Posterior vena cava (tissue), 2 donors: ENCODE measurements at places on chromosomes 12 and 14. TPM values are rescaled to one million over a fixed set of nuclear protein-coding genes. Genes with fewer than 3 reads are reported as not detected.
A peak's percentile ranks its signal among the peaks of the same experiment; 100 is the strongest.

GRCh38 chr12:126772171-126772864 lies 1494.7 kb upstream of the TMEM132C start:
- DNase-seq, result no peak

- no peak for DNase-seq
Measured at GRCh38 chr14:89638891-89639290, 221.9 kb upstream of the FOXN3 start.

COPS7A gene
- total RNA-seq, result 54.5 TPM

TAMALIN gene
- total RNA-seq, result 50.6 TPM

- peak; percentile 32 for DNase-seq
Measured at GRCh38 chr12:130715998-130716968, at the start of gene RIMBP2. RIMBP2 (minus strand) TSS chr12:130716299; CDS start chr12:130479013, 237,286 bp downstream.

GRCh38 chr14:104801520-104802393 lies 856 bp downstream of the ZBTB42 start:
- no peak for DNase-seq
